ENCODE measurements at places on chromosomes 11 and 22.

GRCh38 chr22:27601195-27601594, 200.4 kb downstream of the MN1 start:
- no peak for DNase-seq

GRCh38 chr11:7890417-7891172, 40.5 kb downstream of the OR10A6 start:
- no peak for DNase-seq

DNA sequence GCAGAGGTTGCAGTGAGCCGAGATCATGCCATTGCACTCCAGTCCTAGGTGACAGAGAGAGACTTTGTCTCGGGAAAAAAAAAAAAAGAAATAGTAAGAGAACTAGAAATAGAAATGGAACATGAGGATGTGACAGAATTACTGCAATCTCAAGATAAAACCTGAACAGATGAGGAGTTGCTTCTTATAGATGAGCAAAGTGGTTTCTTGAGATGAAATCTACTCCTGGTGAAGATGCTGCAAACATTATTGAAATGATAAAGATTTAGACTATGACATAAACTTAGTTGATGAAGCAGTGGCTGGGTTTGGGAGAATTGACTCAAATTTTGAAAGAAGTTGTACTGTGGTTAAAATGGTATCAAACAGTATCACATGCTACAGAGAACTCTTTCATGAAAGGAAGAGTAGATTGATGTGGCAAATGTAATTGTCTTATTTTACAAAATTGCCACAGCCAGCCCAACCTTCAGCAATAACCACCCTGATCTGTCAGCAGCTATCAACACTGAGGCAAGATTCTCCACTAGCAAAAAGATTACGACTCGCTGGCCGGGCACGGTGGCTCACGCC, 13.7 kb downstream of the XNDC1N start:
- no peak for DNase-seq

DNA sequence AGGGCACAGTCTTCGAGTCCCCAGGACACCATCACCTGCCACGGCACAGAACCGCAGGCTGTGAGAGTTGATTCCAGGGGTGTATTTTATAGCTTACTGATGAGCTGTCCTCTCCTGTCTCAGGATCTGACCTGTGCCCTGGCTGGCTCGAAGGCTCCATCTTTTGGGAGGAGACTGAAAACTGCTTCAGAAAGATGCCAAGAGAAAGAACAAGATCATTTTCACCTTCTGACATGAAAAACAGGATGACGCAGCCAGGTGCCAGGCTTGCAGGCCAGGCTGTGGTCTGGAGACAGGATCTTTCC, 2.2 kb downstream of the MRGPRD start:
- DNase-seq = no peak

DNA sequence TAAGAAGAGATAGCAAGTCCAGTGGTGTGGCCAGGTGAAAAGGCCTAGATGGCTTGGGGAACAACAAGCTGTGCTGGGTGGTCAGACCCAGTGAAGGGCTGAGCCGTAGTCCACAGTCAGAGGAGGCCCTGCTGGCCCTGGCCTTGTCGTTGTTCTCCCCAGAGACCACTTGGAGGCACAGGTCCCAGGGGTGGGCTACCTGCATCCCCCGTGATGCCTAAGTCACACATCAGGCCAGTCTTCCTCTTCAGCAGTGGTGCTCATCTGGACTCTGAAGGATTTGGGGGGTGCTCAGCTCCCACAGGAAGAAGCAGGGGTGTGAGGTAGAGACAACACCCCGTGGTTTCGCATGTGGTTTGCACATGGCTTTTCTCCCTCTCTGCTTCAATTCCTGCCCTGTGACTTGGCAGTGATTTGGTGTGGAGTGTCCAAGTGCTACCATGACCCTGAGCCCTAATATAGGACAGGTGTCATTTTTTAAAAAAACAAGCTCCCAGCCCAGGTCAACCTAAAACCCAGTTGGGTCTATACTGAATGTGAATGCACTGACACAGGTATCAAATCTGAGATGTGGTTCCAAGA, 51.0 kb downstream of the ALX4 start:
- no peak for DNase-seq

Data from retina (tissue), 1 donor.